ENCODE measurements at places on chromosomes 4 and X.

- DNase-seq = no peak
Measured at GRCh38 chrX:40063555-40063954, 34.2 kb downstream of the BCOR start.

DNA sequence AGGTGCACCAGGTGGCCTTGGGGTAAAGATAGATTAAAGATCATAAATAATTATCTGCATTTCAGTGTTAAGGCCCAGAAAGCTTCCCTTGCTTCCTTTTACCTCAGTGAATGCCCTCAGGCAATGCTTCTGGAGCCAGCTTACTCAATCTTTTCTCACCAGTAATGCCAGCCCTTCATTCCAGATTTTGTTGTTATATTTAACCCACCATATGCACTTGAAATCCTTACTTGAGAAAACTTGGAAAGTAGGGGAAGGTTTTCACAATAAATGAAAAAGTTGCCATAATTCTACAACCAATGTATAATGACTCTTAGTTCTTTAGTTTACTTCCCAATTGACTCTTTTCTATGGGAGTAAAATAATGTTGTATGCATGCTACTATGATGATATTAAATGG is 17.1 kb upstream of the PBDC1 start:
- no peak for DNase-seq

DNA sequence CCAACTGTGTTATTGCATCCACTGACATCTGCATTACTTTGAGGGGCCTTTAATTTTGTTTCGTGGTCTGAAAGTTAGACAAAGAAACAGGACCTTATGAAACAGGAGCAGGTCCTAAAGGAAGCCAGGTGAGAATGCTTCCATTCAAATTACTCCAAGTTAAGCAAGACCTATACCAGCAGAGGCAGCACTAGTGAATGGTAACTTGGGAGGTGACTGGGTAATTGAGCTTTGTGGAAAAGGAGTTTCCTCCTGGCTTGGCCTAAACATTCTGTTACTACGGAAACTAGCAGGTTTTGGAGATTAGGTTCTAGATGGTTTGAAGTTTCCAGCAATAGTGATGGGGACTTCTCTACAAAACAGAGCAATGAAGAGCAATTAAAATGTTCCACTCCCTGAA is 173.5 kb downstream of the NKX6-1 start:
- DNase-seq = no peak

GRCh38 chr4:126023896-126024295 is 709.1 kb downstream of the FAT4 start:
- no peak for DNase-seq

DNA sequence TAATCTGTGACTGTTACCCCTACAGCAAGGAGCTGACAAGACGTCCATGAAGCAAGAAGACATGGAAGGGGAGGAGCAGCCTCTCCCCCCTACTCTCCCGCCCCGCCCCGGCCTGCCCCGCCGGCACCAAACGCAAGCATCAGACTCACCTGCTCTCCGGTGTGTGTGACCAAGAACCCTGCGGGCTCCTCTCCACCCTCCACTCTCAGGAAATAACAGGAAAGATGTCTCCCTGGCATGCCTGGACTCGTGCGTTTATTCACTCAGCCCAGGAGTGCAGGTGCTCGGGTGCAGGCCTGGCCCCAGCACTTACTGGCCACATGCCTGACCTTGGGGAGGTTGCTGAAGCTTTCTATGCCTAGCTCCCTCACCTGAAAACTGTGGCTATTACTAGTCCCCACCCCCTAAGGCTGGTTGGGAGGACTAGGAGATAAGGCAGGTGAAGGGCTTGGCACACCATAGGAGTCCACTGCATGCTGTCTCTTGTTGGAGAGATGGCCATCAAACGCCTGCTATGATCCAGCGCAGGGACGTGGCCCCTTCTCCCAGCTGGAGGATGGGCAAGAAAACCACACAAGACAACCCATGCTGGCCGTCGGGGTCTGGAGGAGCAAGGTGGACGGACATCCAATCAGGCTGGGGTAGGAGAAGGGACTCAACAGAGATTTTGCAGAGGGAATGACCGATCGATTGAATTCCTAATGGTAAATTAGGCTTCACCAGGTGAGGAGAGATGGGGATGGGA is 34.9 kb upstream of the CLDN24 start:
- DNase-seq = no peak

Measured in stimulated activated naive CD4-positive, alpha-beta T cell treated with Interleukin-2 at 50 U/mL for 16 hours (primary cell).